ENCODE measurements at places on chromosomes 11 and 22. TPM values are rescaled to one million over a fixed set of nuclear protein-coding genes. Genes with fewer than 3 reads are reported as not detected.

The PAX6 gene
- total RNA-seq = not detected

The PRG2 gene
- total RNA-seq = 1.6 TPM

DNA sequence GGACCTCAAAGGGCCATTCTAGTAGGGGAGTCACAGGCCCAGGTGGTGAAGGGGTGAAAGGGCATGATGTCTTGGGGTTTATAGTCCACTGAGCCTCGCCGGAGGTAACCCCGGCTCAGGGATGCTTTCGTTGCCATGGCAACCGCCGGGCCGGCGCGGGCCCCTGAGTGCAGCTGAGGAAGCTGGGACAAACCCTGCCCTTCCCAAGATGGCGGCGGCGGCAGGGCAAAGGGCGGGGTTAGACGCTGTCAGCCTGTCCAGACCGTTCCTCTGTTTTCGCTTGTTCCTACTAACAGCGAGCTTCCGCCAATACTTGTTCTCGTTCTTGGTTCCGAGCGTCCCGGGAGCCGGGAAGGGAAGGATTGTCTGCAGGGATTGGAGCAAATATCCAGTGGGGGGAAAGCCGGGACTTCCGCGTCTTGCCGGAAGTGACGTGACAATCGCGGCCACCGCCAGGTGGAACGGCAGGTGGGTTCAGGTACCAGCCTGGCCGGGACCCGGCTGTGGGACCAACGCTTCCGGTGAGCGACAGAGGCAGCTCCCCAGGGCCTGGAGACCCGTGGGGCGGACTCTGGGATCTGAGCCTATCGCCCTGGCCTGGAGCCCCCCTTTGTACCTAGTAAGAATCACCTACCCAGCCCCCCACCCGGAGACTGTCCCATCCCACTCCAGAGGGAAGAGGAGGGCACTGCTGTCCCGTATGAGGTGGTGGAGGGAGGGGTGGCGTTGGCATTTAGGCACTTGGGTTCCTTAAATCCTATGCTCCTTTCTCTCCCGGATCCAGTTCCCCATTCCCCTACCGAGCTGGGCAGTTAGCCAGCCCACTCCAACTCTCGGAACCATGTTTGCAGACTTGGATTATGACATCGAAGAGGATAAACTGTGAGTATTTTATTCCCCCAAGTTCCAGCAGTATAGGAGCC is at the start of gene PICK1:
Gene PICK1, plus strand, starts transcription at position 436 of the 923 bp plus-strand sequence. Its CDS starts 406 bp downstream, at position 842.
- H3K36me3 ChIP-seq = peaks cover 7% of the 10 kb centered on the region
- DNase-seq = peak; percentile 92
- H3K4me1 ChIP-seq = peaks cover 15% of the 10 kb centered on the region

The OR5J2 gene
- total RNA-seq = not detected

Data from activated CD4-positive, alpha-beta T cell treated with anti-CD3 and anti-CD28 coated beads for 36 hours (primary cell).